ENCODE measurements at places on chromosomes 2 and 18.

DNA sequence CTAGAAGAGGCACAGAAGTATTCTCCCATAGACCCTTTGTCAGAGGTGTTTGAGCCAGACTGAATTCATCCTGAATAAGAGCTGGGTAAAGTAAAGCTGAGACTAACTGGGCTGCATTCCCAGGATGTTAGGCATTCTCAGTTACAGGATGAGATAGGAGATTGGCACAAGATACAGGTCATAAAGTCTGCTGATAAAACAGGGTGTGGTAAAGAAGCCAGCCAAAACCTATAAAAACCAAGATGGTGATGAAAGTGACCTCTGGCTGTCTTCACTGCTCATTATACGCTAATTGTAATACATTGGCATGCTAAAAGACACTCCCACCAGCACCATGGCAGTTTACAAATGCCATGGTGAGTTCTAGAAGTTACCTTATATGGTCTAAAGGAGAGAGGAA is 364.9 kb upstream of the TMEFF2 start:
- no peak for DNase-seq

DNA sequence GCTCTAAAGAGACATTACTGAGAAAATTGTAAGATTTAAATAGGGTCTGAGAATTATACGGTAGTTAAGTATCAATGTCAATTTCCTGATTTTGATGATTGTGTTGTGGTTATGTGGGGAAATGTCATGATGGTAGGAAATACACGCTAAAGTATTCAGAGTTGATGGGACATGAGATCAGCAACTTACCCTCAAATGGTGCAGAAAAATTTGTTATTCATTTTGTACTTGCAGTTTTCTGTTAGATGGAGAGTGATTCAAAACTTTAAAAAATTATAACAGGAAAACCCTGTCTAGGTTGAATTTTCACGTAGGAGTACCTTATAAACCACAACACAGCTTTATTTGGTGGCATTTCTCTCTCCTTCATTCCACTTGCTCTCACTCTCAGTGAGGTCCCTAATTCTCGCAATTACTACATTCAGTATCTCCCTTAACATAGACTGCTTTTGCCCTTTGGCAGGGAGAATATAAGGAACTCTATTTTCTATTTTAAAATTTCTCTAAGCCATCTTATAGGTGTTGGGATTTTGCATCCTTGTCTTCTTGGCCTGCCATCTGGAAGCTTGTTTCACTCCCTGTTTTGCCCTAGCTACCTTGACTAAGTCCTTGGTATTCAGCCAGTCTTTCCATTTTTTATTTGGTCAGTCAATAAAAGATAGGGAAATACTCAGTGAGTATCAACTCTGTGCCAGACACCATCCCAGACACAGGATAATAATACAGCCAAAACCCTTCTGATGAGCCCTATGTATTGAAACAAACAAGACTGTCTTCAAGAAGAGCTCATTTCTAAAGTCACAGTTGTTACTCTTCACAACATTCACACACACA is 550.6 kb upstream of the ACVR2A start:
- no peak for DNase-seq

DNA sequence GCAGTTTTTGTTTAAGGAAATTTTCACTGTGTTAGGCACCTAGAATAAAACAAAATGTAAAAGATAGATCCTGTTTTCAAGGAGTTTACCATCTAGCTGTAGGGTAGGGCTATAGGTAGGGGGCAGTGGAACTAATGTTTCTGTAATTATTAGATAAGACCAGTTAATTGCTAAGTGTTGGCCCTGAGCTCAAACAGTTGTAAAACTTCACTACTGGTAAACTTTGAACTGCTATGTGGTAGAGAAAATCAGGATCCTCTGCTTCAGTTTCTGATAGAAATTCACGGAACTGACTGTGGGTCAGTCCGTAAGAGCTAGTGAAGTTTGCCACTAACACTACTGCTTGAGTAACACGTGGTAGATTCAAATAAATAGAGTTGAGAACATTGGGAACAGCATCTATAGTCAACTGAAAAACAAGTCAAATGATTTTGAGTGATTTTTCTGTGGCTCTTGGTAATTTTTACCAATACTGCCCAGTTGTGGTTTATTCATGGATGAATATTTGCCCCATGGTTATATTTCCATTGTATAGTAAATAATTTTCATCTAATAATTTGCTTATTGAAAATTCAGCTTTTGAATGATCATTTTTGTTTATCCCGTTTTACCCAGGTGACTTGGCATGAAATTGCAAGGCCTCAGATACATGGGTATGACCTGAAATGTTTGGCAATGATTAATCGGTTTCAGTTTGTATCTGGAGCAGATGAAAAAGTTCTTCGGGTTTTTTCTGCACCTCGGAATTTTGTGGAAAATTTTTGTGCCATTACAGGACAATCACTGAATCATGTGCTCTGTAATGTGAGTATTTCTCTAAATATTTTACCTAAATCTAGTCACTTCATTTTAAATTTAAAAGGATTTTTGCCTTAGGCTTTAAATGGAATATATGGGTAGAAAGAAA is 26.4 kb downstream of the ELP2 start:
- DNase-seq: no peak

DNA sequence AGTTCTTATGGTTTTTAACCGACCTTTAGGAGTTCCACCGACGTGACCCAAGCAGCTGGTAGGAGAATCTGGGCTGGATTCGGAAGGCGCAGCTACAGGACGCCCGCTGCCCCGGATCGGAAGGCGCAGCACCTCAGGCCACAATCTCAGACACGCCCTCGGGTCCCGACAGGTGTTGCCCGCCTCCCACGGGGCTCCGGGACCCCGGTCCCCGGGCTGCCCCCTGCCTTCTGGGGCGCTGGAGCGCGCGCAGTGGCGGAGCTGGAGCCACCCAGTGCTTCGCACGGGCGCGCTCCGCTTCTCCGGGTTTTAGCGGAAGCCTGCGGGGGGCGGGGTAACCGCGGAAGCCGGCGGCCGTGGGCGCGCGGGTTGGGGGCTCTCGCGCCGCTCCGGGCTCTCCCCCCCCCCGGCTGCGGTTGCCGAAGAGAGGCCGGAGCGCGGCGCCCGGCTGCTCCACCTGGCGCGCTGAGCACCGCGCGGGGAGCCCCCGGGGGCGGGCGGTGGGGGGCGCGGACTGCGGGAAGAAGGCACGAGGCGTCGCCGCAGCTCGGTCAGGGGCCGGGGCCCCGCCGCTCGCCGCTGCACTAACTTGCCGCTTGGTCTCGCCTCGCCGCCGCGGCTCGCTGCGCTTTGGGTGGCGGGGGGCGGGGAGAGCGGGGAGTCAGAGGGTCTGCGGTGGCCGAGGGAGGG is 718.8 kb downstream of the DPP10 start:
- peak; percentile 57 for DNase-seq

- DNase-seq: no peak
Measured at GRCh38 chr2:217456016-217456415, 546.8 kb downstream of the TNS1 start.

- no peak for DNase-seq
Measured at GRCh38 chr2:196233805-196234475, 62.6 kb upstream of the STK17B start.

- peak; percentile 88 for DNase-seq
Measured at GRCh38 chr2:19362755-19363473, 4.5 kb upstream of the OSR1 start.

GRCh38 chr2:117952228-117952627 is 61.6 kb downstream of the CCDC93 start:
- no peak for DNase-seq

- DNase-seq: no peak
Measured at GRCh38 chr2:33395655-33396249, 80.7 kb upstream of the RASGRP3 start.

DNA sequence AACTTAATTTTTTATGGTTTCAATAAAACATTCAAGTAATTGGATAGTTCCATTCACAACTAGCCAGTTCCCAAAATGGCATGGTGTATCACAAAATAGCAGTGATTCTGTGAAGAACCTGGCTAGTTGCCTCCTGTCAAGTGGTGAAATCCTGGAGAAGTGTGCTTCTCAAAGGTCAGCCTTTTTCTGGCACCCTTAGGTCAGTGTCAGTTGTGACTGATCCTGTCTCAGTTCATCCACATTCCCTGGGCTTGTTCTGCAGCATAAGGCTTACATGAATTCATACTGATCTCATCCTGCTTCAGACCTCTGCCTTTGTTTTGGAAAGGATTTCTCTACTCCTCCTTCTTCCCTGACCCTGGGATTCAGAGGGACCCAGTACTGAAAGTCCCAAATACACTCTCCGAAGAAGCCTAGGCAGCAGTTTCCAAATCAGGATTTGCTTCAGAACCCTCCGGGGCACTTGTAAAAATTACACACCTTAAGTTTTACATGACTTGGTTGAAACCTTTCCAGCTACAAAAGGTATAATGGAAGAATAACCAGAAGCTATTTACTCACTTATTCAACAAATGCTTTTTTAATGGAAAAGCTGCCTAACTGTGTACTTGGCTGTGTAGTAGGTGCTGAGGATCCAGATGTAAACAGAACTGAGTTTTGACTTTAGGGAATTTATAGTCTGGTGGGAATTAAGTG is 11.0 kb downstream of the MAP3K20 start:
- DNase-seq: no peak

- no peak for DNase-seq
Measured at GRCh38 chr2:28269019-28269784, 123.5 kb upstream of the FOSL2 start.

- no peak for DNase-seq
Measured at GRCh38 chr2:104793966-104794365, 59.9 kb upstream of the POU3F3 start.

DNA sequence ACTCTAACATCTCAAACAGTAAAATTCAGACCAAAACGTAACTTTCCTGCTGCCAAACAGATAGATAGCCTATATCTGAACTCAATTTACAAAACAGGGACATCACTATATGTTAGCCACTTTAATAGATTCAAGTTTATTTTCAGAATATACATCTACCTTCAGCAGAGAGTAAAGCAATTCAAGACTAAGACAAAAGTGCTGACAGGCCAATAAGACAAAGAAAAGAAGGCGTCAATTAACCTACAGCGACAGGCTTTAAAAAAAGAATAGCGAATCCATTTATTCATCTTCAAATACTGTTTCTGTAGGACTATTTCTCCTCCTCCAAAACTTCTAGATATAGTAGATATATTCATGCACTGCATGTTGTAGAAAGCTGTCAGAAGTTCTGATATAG is 333.0 kb downstream of the GRB14 start:
- DNase-seq: no peak

- no peak for DNase-seq
Measured at GRCh38 chr18:9599328-9599727, 15.0 kb downstream of the PPP4R1 start.

DNA sequence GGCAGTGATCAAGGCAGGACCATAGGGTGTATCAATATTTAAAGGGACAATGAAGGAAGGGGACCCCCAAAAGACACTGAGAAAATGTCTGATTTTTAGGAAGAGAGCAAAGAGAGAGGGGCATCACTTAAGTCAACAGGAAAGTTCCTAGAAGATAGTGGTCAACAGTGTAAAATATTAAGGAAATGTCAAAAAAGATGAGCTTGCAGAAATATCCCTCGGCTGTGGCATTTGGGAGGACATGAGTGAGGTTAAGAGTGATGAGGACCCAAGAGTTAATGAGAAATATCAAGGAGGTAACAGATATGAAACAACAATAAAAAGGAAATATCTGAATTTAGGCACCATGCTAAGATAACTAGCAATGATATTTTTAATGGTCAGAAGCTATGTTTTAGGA is 339.6 kb downstream of the TGIF1 start:
- DNase-seq: no peak

DNA sequence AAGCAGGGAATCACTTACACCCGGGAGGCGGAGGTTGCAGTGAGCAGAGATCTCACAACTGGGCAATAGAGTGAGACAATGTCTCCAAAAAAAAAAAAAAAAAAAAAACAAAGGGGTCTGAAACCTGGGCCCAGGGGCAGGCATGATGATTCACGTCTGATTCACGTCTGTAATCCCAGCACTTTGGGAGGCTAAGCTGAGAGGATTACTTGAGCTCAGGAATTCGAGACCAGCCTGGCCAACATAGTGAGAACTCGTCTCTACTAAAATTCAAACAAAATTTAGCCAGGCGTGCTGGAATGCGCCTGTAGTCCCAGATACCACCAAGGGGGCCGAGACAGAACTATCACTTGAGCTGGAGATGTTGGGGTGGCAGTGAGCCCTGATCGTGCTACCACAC is 30.3 kb downstream of the TEX44 start:
- no peak for DNase-seq

DNA sequence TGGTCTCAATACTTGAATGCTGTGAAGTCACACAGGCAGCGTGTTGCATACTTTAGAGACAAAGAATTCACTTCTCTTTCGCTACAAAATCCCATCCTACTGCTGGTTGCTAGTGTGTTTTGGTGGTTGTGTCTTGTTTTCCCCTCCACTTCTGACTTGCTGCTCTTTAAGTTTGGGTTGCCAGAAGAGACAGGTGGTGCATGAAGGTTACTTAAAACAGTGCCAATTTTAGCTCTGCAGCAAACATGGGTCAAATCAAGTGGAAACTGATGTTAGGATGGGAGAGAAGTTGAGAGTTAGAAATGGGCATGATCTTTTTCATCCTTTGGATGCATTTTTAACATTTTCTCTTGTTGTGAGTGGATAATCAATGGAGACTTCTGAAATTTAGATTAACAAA is 136.2 kb upstream of the KCNH7 start:
- DNase-seq: no peak

GRCh38 chr18:74248595-74248994 is 43.2 kb downstream of the CYB5A start:
- no peak for DNase-seq

DNA sequence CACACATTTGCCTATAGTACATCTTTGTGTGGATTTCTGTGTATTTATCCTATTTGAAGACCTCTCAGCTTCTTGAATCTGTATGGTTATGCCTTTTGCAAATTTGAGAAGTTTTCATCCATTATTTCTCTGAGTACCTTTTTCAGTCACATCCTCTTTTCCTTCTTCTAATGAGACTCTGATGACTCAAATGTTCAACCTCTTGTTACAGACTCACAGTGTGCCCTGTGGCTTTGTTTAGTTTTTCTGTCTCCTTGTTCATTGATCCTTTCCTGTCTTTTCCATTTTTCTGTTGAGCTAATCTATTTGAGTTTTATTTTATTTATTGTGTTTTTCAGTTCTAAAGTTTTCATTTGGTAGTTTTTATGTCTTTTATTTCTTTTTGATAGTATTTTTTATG is 87.0 kb upstream of the LRP1B start:
- no peak for DNase-seq

DNA sequence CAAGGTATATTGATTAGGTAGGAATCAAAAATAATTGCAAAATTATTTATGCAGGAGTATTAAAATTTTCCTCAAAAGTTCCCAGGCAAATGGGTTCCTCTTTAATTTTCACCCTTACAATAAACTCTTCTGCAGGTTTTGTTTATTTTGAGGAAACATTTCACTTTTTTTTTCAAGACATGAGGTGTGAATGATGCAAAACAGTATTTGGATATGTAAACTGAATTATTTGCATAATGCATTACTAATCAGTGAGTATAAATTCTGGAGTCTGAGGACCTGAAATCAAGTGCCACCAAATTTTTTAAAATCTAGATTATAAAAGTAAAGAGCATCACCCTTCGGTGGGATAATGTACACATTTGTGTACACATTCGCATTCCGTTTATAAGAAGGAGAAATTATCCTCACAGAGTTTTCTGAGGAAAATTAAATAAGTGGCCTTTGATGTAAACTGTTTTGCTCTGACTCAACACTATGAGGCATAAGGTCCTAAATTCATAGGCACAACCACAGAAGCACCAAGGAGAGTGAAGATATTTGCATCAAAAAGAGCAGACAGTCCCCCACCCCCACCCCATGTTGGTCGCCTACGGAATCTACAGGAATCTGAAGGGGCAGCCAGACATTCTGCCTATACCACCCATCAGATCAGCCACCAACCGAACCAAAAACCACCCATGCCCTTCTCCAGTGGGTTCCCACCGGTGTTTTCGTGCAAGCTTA is 33.1 kb downstream of the BCL11A start:
- DNase-seq: no peak

GRCh38 chr2:31729442-31730092 is 148.8 kb upstream of the SRD5A2 start:
- peak; percentile 2 for DNase-seq

Measured in NCI-H2029 (cell line).